ENCODE measurements at places on chromosomes 11 and 22.

DNA sequence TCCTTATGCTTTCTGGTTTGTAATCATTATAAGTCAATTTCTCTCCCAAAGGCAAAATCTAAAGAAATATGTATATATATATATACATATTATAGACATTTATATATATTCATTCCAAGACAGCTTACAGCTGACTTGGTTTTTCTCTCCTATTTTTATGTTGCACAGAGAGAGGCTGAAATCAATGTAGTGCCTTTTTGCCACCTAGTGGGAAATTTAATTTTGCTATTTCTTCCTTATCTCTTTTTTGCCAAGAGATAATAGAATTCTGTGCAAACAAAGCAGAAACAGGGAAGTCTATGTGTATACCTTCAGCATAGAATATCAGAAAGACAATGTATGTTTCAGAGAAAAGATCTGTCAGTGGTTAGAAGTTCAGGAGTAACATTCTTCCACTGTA lies 186.0 kb upstream of the ANO5 start:
- DNase-seq = no peak

GRCh38 chr22:30087611-30088010 lies 7.3 kb downstream of the HORMAD2 start:
- DNase-seq = no peak

- no peak for DNase-seq
Observed at GRCh38 chr11:35237860-35238715, 99.1 kb downstream of the CD44 start.

DNA sequence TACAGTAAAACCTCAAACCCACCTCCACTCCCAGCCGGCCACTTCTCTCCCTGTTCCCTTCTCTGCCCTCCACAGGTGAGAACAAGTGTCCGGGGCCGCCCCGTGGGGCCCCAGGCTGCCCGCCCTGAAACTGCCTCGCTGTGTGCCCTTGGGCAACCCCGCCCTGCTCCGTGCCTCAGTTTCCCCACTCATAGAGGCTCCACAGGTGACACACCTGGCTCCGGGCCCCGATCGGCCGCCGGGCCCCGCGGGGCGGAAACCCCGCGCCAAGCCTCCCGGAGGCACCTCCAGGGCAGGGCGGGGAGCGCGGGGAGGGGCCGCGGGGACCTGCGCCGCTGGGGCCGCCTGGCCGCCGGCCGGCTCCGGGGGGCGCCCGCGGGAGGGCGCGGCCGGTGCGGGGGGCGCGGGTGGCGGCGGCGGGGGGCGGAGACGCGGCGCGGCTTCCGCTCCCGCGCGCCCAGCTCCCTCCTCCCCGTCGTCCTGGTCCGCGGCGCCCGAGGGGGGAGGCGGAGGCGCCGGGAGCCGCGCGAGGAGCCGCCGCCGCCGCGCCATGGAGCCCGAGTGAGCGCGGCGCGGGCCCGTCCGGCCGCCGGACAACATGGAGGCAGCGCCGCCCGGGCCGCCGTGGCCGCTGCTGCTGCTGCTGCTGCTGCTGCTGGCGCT lies at the start of gene LRP5:
TSS of gene LRP5 (plus strand) at position 475 of the 663 bp plus-strand sequence. CDS start at position 599, 124 bp downstream.
- DNase-seq = no peak

- DNase-seq = no peak
Observed at GRCh38 chr11:61486779-61487178, 21.8 kb upstream of the LRRC10B start.

DNA sequence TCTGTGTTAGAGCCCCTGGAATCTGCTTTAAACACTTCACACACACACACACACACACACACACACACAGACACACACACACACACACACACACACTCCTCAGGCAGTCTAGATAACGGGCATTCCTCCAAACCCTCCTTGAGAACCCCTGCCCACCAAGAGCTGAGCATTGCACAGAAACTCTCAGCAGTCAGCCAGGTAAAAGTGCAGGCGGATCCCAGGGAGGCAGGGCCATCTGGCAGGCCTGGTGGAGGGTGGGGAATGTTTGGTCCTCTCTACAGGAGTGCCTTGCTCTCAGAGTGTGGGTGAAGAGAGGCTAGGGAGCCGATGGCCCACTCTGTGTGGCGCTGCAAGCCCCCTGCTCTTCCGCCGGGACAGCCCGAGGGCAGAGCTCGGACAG lies 190.2 kb downstream of the BUD13 start:
- no peak for DNase-seq

DNA sequence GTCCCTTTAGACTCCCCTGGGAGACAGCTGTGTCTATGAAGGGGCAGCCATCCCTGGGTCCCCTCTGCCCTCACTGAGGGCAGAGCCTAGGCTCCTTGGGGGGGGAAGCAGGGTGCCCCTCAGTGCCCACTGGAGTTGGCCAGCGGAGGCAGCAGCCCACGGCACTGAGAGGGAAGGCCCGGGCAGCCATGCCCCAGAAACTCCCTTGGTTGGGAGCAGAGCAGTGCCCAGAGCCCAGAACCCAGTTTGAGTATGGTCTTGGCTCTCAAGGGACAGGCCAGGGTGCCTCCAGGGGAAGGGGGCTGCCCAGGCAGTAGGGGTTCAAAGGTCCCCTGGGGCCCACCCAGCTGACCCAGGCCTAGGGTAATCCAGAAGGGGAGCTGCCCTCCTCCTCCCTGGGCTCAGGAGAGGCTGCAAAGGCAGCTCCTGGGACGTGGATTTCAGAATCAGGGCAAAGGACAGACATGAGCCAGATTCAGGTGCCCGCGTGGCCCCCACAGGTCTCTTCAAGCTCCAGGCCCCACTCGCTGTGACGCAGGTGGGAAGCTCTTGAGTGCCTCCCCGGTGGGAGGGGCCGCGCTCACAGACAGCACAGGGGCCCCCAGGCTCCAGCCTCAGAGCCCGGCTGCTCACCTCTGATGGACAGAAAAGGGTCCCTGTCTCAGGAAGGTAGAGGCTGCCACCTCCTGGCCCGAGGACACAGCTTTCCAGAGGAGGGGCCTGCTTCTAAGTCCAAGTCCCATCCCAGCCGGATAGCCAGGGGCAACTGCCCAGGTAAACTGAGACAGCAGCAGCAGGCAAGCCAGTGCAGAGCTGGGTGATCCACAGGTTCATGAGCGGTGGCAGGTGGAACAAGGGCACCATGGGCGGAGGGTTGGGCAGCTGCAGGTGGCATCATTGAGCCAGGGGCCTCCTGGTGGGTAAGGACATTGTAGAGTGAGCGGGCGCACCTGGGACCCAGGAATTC lies 2.6 kb downstream of the C11orf21 start:
- peak; percentile 30 for DNase-seq

- no peak for DNase-seq
Observed at GRCh38 chr11:76067099-76067498, 139.2 kb downstream of the WNT11 start.

GRCh38 chr22:49083607-49084006 lies 744.1 kb downstream of the BRD1 start:
- no peak for DNase-seq

DNA sequence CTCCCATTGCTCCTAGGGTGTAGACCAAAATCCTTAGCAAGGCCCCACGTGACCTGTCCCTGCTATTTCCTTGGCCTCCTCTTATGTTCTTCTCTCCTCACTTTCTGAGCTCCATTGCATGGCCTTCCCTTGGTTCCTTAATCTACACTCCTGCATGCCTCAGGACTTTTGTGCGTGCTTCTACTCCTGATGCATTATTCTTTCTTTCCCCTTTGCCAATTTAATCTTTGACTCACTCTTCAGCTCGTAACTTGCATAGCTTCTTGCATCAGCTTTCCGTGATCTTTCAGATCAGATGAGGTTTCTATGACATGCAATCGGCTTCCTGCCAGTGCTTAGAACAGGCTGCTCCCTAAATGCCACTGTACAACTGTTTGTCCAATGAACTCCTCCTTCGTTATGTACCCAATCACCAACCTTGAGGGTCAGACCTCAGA lies 261.6 kb upstream of the CADM1 start:
- no peak for DNase-seq

- peak; percentile 36 for DNase-seq
Observed at GRCh38 chr22:45240104-45240809, 437 bp downstream of the KIAA0930 start.

DNA sequence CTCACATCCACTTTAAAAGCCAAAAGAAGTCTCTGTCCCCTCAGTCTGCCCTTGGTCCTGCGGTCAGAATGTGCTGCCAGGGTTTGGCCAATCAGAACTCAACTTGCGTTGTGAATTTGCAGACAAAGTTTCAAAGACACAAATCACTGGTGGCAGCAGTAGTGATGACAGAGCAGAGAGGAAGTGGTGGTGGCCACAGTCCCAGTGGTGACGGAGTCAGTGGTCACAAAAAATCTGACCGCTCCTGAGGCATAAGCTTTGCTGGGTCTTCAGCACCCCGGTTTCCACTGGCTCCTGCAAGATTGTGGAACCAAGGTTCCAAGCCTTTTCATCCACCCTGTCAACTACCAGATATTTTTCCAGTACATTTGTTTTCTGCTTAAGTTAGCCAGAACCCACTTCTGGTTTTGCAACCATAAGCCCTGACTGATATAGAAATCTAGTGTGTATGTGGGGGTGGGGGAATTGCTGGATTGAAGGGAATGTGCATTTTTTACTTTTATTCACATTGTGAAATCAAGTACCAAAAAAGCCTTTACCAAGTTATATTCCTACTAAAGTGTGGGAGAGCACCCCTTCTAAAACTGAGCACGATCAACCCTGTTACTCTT lies 112.3 kb downstream of the TMPRSS5 start:
- no peak for DNase-seq

- no peak for DNase-seq
Observed at GRCh38 chr11:88779577-88779976, 286.2 kb downstream of the GRM5 start.

DNA sequence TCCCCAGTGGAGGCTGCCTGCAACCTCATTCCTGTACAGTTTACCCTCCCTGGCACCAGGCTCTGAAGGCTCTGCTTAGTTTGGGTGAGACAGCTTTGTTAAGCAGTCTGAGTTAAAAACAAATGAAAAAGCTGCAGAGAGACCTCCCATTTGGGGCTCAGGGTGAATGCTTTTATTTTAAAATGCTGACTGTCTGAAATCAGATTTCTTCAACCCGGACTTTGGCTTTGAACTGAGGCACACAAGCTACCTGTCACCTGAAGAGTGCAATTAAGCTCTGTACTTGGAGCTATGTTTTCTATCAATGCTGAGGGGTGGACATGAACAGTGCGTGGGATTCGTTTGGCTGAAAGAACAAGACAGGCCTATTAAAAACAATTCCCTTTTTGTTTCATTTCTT lies 217.5 kb upstream of the SORL1-AS1 start:
- DNase-seq = no peak

- DNase-seq = no peak
Observed at GRCh38 chr11:69142895-69143294, 12.8 kb upstream of the SMIM38 start.

- DNase-seq = no peak
Observed at GRCh38 chr11:60454212-60454611, 1.4 kb upstream of the MS4A1 start.

GRCh38 chr11:19642185-19643158 lies 70.2 kb upstream of the NAV2 start:
- DNase-seq = no peak

GRCh38 chr11:8773916-8774539 lies 91.4 kb downstream of the RPL27A start:
- no peak for DNase-seq

GRCh38 chr11:6717426-6717825 lies 34.3 kb upstream of the MRPL17 start:
- no peak for DNase-seq

- no peak for DNase-seq
Observed at GRCh38 chr22:22744412-22745224, 100.2 kb downstream of the GGTLC2 start.

DNA sequence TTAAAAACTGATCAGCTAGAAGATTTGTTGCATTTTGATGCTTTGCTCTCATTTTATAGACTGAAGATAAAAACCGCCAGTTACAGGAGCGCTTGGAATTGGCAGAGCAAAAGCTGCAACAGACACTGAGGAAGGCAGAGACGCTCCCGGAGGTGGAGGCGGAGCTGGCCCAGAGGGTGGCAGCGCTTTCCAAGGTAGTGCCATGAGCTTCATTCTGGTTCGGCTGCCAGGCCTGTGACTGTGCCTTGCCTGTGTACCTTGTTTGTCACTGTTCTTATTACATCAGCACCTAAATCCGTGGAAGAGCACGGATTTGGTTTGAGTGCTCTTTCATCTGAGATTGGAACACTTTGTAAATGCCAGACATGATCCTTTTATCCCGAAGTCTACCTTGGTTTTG lies 61.4 kb downstream of the PPFIA1 start:
- no peak for DNase-seq

DNA sequence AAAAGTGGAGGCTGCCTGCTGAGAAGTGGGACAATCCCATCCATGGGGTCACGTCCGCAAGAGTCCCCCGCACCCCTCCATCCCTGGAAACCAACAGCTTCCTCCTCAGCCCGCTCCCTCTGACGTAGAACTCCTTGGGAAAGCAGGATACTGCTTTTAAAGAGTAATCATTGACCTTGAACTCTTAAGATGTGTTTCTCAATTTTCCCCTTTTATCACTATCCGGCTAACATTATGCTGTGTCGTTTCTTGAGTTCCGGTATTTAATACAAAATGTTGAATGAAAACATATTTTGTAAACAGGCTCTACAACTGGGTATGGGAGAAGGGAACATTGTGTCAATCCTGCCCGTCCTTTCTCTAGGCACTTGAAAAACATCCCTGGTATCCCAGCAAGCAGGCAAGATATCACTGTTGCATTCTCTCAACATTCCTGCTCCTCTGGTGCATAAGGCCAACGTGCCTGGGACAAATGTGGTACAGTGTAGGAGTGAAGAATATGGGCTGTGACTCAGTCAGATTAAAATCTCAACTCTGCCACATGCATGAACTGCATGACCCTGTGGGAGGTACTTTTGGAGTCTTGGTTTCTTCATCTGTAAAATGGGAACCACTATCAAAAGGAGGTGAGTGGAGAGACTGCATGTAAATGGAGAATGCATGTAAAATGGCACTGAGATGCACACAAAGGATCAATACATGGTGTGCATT lies 52.8 kb downstream of the WT1 start:
- DNase-seq = no peak

GRCh38 chr11:68651208-68651984 lies 32.9 kb upstream of the GAL start:
- no peak for DNase-seq

GRCh38 chr22:22903355-22903777 lies 15.8 kb downstream of the IGLL5 start:
- no peak for DNase-seq

DNA sequence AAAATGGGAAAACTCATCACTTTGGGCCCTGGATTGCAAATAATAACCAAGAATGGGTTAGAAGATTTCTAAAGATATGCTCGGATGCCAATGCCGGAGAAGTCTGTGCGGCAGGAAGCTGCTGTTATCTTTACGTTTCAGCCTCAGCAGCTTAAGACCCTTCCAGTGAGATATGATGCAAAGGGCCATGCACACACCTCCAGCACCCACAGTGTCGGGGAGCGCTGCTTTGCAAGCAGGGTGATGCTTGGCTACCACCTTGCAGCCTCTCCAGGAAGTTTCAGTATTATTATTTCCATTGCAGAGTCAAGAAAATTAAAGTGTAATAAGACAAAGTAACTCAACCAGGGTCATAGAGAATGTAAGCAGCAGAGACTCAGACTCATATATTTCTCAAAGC lies 37.3 kb downstream of the LARGE1 start:
- DNase-seq = no peak

DNA sequence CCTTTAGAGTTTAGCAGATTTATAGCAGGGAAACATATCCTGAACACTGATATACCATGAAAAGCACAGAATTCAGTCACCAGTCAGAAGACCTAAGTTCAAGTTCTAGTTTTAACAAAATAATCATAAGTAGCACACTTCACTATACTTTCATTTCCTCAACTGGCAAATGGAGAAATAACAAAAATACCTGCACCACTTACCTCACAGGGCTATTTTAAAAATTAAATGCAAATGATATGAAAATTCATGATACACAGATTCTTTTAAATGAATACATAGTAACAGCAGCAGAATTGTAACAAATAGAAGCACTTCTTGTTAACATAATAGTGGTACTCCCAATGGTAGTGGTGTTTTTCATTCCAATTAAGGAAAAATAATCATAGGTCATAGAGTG lies 139.0 kb downstream of the FCHSD2 start:
- DNase-seq = no peak

All from stimulated activated CD8-positive, alpha-beta memory T cell treated with anti-CD3 and anti-CD28 coated beads, Interleukin-7, amount 100 ng/mL, for 4 hours (primary cell).